Stimulated activated CD8-positive, alpha-beta memory T cell treated with anti-CD3 and anti-CD28 coated beads, Interleukin-2, amount 100 ng/mL, for 48 hours (primary cell): ENCODE measurements at places on chromosomes 6 and 20.
A peak's percentile ranks its signal among the peaks of the same experiment; 100 is the strongest.

DNA sequence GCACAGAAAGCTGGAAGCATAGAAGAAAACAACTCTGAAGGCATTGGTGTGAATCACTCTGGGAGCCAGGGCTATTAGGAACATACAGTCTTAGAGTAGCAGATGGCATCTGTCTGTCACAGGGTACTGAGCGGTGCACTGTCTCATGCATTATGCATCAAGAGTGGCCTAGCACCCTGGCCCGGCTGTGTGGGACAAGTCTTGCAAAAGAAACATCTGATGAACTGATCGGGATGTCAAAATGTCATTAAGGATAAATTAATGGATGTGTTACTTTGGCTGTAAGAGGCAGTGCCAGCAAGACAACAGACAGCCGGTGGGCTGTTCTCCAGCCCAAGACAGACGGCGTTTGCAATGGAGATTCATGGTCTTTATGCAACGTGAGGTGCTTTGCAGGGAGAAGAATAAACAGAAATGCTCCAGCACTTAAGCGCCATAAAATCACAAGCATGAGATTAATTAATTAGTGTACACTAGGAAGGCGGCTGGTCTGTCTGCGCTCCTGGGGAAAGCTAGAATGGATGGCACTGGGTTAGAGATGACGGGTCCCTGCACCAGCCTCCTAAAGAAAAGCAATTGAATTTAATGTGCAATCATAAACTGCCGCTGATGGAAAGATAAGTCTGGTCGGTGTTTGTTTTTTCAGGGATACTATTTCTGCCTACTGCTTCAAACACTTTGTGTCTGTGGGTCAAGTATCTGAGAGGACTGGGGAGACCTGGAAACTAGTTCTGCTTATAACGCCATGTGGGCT is 600.6 kb upstream of the CHD6 start:
- DNase-seq: no peak

DNA sequence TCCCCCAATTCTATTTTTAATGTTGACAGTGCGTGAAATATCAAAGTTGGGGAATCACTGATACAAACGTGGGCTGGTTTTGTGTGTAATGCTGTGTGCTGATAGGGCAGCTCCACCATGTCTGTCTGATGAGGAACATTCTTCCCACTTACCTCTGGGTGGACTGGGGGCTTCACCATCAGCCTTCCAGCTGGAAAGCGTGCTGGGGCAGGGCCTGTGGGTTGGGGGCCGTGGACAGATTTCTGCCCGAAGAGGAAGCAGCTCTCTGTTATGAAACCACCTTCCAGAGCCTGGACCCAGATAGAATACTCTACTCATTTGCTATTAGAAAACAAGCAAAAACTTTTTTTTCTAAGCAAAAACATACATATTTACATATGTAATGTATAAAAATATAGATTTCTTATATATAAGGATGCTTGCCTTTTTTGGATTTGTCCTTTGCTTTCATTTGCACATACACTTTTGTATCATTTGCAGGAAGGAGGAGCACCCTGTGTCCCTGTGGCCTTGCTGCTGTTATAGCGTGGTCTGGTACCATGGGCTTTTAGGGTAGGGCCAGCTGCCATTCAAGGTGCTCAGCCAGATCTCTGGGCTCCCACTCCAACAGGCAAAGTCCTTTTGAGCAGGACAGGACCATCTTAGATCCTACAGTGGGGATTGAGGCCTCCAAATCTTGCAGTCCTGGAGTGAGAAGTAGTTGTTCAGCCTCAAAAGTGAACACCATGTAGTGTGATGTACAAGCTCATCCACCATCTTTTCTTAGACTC is 48.1 kb downstream of the DUSP22 start:
- no peak for DNase-seq

- DNase-seq: no peak
Observed at GRCh38 chr20:20546402-20546801, 166.0 kb downstream of the RALGAPA2 start.

DNA sequence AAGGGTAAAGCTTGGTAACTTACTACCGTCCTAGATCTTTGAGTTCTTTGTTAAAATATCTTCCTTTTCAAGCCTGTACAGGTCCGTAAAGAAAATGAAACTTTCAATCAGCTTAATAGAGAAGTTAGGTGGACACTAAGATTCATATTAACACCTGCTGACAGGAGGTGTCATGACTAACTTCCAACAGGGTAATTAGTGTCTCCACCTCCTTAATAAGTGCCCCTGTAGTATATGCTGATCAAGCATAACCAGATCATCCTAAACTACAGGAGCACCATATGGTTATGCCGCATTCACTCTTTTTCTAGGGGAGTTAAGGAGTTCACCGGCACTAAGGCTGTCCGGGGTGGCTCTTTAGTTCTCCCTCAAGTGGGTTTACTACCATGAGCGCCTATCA is 23.9 kb upstream of the RALGAPA2 start:
- DNase-seq: no peak

DNA sequence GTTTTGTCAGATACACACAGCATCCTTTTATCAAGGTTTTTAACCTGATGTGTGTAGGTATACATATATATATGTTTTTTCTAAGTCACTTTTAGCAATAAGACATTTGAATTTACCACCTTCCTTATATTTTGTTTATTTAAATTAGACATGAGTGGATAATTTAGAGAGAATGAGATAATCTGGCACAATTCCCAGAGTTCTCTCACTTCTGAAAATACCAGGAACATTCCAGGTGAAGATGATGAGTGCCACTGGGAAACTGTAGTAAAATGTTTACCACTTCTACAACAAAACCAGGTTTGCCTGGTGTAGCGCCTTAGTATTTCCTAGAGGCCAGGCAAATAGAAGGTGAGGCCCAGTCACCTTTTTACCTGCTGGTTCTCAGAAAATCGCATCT is 189.5 kb downstream of the TMEM242 start:
- DNase-seq: no peak

GRCh38 chr6:21648475-21649050 is 55.0 kb downstream of the SOX4 start:
- DNase-seq: no peak

- DNase-seq: no peak
Observed at GRCh38 chr6:138162111-138162954, 594 bp downstream of the ARFGEF3 start.

GRCh38 chr6:139834232-139834631 is 459.8 kb upstream of the CITED2 start:
- DNase-seq: no peak

DNA sequence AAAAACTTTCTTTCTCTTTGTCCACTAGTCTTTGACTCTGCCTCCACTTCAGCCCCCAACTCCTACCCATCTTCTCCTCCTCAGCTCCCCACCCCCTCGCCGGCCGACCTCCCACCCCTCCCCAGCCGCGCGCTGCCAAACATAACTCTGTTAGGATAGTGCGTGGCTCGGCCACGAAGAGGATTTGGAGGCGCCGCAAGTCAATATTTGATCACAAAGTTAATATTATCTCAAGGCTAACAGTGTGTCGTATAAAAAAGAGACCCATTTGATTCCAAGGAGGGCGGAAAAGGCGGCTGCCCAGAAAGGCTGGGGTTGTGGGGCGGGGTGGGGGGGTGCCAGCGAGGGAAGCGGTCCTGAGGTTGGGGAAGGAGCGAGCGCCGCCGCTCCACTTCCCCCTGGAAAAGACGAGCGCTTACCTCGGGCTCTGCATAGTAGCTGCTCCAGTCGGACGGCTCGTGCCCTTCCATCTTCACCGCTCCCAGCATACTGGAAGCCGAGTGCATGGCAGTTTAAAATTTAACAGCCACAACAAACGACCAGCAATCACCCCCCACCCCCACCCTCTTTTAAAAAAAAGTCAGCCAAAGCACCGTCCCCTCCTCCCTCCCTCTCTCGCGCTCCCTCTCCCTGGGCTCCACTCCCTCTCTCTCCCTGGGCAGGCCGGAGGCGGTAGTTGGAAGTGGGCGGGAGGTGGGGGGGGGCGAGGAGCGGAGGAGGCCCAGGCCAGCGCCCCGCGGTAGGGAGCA is 425 bp downstream of the FOXA2 start:
- DNase-seq: no peak

DNA sequence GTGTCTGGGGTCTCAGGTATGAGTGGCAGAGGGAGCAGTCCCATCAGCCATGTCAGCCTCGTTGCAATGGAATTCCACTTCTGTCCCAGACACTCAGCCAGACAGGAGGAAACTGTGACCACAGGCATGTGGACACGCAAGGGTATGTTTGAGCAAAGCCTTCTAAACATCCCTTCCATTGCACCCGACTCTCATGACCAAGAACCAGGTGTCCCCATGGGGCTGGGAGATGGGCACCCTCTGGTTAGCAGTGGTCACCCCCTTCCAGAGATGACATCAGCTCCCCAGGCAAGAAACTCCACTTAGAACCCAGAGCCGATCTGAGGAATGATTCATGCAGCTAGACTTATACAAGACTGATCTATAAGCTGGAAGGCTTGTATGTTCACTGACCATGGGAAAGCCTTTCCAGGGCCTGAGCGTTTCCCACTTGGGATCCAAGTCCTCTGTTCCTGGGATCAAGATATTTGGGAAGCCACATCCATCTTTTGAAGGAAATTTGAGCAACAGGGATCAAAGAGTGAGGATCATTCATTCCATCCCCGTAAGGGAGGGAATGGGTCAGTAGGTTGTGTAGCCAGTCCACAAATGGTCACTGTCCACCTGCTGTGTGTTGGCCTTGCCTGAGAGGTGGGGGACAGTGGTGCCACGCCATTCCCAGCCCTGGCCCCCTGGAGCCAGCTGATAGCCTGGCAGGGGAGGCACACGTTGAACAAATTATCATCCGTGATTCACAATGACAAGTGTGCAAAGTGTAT is 3.9 kb upstream of the MRGBP start:
- no peak for DNase-seq

DNA sequence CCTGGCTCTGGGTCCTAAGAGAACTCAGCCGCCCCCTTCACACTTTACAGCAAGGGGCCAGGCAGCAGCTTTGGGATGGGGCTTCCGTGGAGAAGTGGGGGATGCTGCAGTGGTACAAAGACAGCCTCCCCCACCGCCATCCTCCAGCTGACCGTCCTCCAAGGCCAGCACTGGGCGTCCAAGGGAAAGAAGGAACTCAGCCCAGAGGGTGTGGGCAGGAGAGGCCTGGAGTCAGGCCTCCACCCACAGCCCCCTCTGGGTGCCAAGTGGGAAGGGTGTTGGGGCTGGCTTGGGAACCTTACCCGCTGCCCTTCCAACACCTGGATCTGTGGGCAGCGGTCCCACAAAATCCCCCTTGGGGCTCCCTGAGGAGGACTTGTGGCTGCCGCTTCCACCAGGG is 13.1 kb downstream of the STMN3 start:
- DNase-seq: no peak

- DNase-seq: no peak
Observed at GRCh38 chr6:103707596-103708325, 1152.0 kb downstream of the HACE1 start.

- DNase-seq: no peak
Observed at GRCh38 chr6:116859264-116859663, 17.8 kb upstream of the RFX6 start.

DNA sequence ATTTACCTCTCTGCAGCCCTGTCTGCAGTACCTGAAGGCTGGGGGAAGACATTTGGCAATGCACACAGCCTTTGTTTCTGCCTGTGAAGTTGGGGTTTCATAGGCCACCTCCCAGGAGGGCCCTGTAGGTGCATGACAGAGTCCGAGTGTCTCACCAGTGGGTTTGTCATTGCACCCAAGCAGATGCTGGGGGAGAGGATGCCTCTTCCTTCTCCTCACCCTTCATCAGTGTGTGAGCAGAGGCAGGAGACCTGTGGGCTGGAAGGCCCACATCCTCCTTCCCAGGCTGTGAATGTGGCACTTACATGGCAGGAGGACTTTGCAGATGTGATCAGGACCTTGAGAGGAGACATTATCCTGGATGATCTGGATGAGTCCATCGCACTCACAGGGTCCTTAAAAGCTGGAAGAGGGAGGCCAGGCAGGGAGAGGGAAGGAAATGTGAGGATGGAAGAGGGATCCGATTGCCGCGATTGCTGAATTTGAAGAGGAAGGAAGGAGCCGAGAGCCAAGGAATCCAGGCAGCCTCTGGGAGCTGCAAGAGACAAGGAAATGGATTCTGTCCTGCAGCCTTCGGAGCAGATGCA is 30.4 kb downstream of the SYNJ2 start:
- DNase-seq: no peak

DNA sequence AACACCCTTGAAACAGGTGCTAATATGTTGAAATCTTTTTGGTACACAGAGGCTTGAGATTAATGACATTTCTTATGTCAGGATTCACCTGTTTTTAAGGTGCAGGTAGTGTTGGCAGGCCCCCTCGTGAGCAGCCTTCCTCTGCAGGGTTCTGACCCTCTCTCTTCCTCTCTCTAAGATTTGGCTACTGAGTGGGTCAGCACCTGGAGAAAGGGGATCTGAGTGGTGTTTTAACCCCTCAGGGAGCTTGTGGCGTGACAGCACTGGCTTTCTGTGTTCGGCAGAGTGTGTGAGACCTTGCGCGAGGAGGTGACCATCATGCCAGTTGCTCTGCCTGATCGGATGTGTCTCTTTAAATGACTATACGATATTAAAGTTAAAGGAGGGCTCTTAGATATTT is 37.1 kb downstream of the HIVEP1 start:
- no peak for DNase-seq

- DNase-seq: peak; percentile 32
Observed at GRCh38 chr6:16319813-16320532, 81.6 kb downstream of the GMPR start.

- peak; percentile 52 for DNase-seq
Observed at GRCh38 chr20:5100684-5101347, 18.9 kb downstream of the PCNA start.

GRCh38 chr20:20083807-20084206 is 31.5 kb downstream of the CFAP61 start:
- DNase-seq: no peak

DNA sequence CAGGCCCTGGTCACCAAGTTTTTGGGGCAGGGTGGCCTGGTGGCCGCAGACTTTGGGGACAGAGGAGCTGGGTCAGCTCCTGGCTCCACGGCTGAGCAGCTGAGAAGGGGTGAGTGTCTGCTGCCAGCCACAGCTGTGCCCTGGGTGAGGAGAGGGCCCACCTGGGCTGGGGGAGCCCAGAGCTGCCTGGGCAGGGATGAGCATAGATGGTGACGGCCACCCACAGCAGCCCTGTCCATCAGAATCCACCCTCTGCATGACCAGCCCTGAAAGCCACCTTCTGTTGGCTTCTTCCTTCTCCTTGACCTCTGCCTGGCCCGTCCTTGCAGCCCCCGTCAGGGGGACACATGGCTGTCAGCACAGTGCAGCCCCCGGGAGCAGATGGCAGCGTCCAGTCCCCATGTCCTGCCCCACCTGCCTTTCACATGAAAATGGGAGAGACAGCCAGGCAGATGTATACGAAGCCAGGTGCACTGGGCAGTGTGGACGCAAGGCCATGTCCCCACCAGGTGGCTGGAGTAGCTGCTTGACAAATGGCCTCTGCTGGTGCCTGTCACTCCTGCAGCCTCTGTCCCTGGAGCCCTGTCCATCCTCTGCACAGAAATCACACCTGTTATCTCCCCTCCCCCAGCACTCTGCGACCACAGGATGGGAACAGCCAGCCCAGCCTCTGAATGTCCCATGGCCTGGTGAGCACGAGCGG is 220.8 kb downstream of the PREX1 start:
- no peak for DNase-seq

DNA sequence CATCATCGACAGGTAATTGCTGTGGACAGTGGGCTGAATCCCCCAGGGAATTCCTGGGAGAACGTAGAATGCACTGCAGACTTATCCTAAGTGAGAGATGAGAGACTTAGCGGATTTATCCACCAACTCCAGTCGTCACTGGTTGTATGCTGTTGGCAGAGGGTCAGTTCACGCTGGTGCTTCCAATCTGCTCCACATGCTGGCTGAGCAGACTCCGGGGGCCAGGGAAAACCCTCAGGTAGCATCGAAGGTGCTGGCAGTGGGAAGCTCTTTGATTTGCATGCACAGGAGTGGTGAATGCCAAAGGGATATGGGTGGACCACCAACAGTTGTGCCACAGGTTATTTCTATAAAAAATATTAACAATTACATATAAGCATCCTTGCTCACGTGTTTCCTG is 20.2 kb downstream of the TTLL9 start:
- DNase-seq: no peak
